ENCODE measurements at places on chromosomes 2 and 18.

DNA sequence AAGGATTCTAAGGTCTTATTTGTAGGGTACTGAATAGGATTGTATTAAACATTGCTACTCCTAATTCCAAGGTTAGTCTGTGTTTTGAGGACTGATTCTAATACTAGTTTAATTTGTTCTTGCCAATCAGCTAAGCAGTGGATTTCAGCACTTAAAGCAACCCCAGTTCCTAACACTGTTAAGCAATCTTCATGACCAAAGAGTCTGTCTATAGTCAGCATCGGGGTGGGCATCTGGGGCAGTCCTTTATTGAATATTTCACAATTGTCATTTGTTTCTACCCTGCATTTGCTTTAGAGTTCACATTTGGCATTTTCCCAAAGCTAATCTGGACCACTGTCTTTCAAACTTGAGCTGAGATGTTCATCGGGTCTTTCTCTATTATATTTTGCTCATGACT lies 248.0 kb upstream of the TANK start:
- no peak for DNase-seq

GRCh38 chr2:226467633-226468032 lies 332.0 kb downstream of the IRS1 start:
- no peak for DNase-seq

DNA sequence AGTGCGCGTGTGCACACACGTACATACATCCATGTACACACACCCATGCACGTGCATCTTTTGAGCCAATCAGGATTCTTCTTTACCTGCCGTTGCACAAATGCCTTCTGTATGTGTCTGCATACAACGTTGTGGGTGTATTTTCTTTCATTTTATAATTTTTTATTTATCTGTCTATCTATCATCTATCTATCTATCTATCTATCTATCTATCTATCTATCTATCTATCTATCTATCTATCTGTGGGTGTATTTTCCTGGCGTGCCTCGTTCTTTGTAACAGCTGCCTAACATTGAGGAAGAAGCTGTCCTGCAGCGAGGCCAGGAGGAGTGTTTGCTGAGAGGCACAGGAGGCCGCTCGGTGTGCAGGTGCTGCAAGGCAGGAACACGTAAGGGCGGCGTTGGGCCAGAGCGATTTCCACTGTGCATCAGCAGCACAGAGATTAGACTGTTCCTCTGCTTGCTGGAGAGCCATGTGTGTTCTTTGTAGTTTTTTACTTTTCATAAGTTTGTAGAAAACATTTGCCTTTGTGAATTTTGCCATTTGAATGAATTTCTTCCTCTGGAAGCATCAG lies 84.4 kb downstream of the DGKD start:
- DNase-seq, result no peak

DNA sequence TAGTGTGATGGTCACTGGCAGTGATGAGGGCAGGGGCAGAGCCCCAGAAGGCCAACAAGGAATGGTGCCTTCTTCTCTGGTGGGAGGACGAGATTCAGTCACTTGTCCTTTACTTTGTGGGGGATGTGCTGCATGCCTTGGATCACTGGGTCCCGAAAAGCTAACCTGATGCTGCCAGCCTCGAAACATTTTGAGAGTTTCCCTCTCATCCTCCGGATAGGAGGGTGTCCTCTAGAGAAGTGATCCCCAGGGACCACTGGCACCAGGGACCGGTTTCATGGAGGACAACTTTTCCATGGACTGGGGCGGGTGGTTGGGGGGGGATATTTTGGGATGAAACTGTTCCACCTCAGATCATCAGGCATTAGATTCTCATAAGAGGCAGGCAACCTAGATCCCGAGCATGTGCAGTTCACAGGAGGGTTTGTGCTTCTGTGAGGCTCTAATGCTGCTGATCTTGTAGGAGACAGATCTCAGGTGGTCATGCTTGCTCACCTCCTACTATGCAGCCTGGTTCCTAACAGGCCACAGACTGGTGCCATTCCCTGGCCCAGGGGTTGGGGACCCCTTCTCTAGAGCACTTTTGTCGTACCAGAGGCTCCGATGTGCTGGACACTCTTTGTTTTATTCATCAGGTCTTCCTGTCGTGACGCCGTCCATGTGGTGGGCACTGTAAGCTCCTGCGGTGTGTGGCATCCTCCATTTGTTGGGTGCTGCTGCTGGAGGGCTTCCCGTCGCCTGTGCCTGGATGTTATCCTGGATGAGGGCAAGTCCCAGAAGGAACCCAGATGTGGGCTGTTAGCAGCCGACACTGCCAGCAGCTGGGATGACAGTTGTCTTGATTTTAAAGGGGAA lies 68.5 kb upstream of the HDAC4 start:
- no peak for DNase-seq

DNA sequence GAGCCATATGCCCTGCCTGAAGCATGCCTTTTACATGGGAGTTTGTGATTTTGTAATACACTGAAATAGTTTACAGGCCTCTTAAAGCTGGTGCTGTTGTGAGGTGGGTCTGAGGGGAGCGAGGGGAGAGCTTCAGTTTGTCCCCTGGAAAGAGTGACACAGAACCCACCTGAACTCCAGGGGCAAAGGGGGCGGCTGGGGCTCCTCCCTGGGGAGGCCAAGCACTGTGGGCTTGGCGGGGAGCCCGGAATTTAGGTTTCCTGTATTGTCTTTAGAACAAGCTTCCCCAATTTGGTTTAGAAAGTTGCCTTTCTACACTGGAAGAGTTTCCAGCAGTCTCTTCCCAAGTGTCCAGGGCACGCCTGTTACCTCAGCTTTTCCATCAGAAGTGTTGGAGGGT lies 75.7 kb downstream of the VAPA start:
- no peak for DNase-seq

- no peak for DNase-seq
Observed at GRCh38 chr2:65199166-65199565, 28.5 kb upstream of the ACTR2 start.

DNA sequence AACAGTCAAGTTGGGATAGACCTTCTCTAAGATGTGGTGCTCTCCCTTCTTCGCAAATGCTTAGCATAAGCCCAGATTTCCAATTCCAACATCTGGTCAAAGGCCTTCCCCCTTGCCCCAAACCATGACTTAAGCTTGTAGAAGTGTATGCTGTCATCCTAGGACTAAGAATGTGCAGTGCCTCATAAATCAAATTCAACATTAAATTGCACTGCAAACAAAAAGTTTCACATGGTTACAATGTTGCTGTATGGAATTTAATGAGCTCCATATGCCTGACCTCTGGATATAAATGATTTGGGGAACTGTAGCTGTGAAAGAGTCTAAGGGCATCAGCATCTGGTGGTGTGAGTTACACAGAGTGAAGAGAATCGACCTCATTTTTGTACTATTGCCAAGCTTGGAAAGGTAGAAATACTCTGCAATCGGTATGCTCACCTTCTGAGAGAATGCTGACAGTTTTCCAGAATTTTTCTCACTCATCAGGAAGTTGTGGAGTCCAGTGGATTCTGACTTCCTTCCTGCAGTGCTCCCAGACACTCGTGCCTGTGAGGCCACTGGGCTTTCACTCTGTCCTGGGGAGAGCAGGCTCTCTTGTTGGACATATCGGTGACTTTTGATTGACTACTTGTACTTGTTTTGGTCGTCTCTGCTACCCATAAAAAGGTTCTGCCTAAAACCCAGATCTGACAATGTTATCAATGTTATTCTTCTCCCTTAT lies 40.6 kb downstream of the FASTKD2 start:
- no peak for DNase-seq

DNA sequence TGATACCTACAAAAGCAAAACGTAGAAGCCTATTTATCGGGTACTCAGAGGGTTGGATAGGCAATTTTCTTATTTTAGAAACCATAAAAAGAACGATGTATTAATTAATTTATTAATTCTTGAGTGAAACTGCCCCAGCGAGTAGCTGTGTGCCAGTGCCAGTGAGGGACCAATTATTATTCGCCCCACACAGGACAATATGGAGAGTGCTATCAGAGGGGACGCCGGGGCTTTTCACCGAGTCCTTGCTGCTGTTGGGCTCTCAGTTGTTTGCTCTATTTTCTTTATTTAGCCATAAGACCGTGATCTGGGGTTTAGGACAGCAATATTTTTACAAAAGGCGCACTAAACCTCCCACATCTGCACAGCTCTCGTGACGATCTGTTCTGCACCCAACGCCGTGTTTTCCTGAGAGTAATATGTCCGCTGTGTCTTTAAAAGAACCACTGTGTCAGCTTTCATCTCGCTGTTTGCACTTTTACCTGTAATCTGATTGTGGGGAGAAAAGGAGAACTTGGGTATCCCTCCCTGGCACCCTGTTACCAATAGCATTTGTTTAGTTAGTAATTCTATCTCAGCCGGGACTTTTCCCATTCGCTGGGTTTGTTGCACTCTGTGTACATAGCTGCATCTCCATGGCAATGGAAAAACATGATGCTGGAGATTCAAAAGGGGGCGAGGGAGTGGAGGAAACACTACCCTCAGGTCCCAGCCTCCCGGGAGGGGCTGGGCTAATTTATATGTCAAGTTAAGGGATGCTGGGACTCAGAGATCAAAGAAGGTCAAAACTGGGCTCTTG lies 30.1 kb upstream of the ZNF516 start:
- DNase-seq, result peak; percentile 17

DNA sequence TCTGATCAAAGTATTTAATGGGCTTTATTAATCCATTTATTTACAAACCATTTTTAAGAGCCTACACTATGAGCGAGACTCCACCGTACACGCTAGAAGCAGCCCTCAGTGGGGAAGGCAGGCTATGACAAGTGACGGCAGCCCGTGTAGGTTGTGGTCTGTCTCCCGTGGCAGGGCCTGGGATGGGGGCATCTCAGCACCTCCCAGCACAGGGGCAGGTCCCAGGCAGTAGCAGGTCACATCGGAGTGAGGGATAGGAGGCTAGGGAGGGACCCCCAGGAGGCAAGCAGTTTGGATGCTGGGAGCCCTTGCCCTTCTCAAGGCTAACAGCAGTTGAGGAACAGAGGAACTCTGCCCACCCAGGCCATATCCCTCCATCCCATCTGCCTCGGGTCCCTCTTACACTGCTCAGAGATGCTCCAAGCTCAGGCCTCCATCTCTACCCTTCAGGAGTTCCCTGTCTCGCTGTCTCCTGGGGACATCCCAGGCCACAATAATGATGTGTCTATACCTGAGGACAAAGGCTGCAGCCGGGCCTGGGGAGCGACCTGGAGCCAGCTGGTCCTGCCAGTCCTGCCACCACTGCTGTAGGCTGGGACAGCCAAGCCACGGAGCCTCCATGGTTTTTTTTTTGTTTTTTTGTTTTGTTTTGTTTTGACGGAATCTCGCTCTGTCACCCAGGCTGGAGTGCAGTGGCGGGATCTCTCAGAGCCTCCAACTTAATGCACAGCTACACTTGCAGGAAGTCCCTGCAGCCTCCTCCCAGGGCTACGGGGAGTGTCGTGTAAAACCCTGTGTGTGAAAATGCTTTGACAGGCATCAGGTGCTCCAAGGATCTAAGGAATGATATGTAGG lies 92.0 kb downstream of the NDUFA10 start:
- DNase-seq, result no peak

DNA sequence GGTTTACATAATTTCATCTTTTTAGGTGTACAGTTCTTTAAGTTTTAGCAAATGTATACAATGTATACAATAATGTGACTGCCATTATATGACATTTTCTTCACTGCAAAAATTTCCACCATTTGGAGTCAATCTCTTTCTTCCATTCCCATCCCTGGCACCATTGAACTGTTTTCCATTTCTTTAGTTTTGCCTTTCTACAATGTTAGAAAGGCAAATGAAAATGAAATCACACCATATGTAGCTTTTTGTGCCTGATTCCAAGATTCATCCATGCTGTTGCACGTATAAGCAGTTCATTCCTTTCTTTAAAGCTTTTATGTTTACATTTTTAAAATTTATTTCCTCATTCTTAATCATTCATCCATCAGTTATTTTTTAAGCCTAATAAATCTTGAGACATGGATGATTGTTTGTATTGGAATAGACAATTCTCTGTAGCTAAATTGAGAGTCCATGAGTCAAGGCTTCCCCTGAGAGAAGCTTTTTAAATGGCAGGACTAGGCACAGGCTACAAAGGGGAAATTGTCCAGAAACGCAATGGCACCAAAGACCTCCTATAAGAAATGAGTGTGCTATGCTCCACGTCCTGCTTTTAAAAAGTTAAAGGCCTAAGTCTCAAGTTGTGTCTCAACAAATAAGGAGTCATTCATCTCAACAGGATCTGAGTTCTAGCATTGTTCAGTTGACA lies 8.7 kb upstream of the COL5A2 start:
- no peak for DNase-seq

- DNase-seq, result no peak
Observed at GRCh38 chr18:79258447-79258846, 137.3 kb upstream of the NFATC1 start.

DNA sequence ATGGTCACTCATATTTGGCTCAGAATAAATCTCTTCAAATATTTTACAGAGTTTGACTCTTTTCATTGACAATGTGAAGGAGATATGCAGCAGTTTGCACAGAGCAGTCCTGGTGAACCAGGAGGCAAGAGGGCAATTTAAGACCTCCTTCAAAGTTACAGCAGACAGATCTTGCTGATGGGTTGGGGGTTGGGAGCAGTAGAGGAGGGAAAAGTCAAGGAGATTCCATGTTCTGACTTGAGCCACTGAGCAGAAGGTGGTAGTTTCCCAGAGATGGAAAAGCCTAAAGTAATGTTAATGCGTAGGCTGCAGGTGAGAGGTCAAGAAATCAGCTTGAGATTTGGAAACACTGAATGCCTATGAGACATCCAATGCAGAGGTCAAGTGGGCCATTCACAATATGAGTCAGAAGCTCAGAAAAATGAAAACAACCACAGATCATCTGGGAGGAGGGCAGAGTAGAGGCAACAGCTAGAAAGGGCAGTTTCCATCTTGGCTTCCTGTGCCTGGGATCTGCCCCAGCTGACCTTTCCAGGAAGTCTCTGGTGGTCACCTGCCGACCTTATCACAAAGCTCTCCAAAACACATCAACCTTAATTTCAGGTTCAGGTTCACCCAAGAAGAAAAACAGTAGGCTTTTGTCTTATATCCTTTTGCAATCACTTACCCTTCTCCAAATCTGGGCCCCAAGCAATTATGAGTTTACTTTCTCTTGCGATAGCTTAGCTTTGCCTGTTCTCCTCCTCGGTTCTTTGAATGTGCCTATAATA lies 197.5 kb upstream of the ARL4C start:
- DNase-seq, result no peak

GRCh38 chr18:5974696-5975095 lies 79.4 kb upstream of the TMEM200C start:
- no peak for DNase-seq

- DNase-seq, result peak; percentile 58
Observed at GRCh38 chr18:79522451-79523205, 126.9 kb downstream of the NFATC1 start.

DNA sequence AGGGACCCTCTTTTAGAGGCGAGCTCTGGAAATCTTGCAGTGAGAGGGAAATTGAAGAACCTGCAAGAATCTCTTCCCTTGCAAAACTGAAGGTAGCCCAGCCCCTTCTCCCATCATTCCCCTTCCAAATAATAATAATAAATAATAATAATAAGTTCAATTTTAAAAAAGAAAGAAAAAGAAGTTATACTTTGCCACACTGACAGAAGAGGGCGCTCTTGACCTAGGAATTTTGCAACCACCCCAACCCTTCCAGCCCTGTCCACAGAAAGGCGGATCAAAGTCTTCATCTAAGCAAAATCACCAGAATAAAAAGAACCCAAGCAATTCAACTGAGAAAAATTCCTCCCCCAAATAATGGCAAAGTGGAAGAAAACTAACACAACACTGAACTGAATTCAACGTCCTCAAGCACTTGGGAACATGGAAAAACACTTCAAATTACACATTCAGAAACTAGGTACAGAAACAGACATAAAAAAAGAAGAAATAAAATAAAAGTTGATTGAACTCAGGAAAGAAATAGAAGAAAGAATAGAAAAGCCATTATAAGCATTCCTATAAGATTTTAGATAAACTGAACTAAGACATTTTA lies 98.9 kb upstream of the GLS start:
- DNase-seq, result peak; percentile 36

- no peak for DNase-seq
Observed at GRCh38 chr2:240797914-240798313, 22.1 kb downstream of the KIF1A start.

Data from central memory CD4-positive, alpha-beta T cell (primary cell).